ENCODE measurements at places on chromosomes 12 and 14.

GRCh38 chr14:72726444-72726843, 167.5 kb downstream of the DPF3 start:
- no peak for DNase-seq

- no peak for DNase-seq
These were observed 1.8 kb upstream of the WNK1 start for GRCh38 chr12:750366-751191.

- no peak for DNase-seq
These were observed 65.1 kb upstream of the PZP start for GRCh38 chr12:9273276-9273675.

GRCh38 chr14:94355191-94355794, 32.2 kb upstream of the SERPINA6 start:
- DNase-seq = no peak

GRCh38 chr12:118355843-118356242, 16.9 kb downstream of the TAOK3 start:
- DNase-seq = no peak

DNA sequence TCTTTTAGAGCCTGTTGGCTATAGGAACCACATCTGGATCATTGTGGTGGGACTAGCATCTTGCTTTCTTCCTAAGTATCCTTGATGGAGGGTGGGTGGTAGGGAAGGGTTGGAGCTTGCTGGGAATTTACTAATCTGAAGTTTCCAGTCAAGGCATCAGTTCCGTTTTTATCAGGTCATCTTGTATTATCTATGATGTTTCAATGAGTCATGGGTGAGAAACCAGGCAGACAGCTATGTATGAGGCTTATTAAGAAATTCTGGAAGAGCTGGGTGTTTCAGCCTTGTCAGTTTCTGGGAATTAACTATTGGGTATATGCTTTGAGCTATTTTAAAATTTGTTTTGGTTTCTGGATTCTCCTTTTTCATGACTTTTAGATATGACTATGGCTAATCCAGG, 11.3 kb downstream of the TSFM start:
- no peak for DNase-seq

DNA sequence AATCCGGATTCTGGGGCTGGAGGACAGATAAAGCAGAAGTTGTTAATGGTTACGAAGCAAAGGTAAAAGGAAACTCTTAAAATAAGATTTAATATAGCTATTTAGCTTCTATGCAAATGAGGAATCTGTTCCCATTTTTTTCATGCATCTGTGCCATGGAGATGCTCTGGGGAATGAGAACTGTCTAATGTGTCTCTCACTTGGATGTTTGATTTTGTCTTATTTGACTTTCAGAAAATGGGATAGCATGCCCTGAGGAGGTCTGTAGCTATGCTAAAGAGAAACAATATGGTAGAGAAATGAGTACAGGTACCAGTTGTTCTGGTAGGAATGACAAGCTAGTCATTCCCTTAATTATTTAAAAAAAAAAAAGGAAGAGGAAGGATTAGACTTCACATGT, 24.3 kb downstream of the C12orf76 start:
- no peak for DNase-seq
